Bronchial epithelial cell (primary cell): ENCODE measurements at places on chromosomes 12 and 14.

DNA sequence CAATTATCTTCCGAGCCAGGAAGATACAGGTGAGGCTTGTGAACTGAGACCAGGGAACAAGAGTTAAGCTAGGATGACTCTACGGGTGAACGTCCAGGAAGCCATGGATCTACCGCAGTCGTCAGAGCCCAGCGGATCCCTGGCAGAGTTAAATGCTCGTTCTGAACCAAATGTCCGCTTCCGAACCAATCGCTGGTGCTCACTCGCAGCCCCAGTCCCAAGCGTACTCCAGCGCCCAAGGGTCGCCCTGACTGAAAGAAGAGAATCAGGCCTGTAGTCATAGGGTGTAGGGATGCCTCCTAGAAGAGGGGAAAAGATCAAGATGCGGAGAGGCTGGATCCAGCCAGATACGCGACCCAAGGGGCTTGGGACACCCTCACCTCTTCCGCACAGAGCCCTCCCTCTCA lies 283 bp downstream of the VIPAS39 start:
- peak; percentile 38 for DNase-seq

DNA sequence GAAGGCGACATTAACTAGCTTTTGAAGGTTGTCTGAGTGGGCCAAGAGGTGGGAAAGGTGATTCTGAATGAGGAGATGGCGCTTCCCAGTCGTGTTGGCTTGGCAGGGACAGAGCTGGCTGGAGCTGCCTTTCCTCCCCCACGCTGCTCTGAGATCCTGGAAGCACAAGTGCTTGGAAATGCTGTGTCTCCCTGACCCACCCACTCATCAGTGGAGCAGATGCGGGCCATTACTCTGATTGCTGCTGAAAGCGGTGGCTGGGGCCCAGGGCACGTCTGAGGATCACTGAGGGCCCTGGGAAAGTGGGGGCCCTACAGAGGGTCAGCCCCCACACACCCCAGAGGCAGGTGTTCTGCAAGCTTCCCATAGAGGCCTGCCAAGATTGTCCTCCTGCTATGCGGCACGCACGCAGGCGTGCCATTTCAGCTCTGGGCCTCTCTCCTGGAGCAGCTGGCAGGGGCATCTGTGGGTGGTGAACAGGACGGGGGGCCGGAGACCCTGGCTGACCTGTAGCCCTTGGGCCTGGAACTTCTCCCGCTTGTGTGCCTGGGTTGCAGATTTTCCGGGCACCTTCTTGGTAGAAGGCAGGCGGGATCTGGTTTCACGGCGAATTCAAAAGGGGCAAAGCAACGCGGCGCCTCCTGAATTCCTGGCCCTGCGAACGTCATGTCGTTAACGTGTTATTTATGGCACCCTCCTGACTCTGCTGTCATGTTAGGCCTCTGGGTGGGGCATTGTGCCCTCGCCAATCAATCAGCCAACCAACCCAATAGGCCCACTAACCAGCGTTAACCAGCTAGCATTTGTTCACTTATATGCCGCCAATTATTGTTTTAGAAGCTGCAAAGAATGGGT lies 133.8 kb upstream of the TBX3 start:
- no peak for DNase-seq

GRCh38 chr14:88746052-88746451 lies 46.7 kb downstream of the EML5 start:
- DNase-seq: no peak

GRCh38 chr12:26711569-26711968 lies 121.4 kb downstream of the ITPR2 start:
- DNase-seq: no peak

DNA sequence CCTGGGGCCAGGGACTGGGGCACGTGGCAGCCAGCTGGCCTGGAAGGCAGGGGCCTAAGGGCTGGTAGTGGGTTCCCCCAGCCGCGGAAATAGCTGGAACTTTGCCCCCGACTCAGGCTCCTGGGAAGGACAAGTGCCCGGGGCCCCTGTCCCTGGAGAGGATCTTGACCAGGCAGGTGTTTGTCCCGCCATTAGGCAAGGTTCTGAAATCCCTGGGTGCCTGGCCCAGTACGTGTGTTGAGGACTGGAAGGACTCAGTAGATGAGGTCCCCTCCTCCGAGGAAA lies 94.2 kb downstream of the B4GALNT3 start:
- no peak for DNase-seq

DNA sequence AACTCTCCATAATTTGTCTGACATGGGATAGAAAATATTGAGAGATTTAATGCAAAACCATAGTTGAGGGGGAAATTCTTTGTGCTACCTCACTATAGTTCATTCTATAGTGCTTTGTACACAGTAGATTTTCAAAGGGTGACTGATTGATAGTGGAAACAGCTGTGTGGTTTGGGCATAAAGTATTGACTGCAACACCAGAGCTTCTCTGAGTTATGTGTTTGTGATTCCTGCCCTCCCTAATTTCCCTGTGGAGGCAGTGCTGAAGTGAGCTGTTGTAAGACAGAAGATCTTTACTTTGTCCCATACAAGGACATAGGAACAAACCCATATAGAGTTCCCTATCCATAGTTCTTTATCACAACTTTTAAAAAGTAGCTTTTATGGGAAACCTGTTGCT lies 47.1 kb downstream of the PTPRQ start:
- DNase-seq: no peak

DNA sequence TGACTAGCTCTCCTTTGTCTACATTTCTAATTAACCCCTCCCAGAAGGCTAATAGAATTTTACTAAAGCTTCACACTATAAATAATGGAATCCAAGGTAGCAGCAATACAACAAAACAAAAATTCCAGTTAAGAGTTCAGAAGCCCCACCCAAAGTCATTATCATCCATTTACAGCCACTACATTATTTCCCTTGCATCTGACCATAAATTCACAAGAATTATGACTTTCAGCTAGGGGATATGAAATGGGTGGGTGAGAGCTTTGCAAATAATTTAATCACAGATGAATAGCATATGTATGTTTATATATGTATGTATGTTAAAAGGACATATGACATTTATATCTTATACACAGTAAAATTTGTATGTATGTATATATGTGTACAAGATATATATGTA lies 65.3 kb upstream of the PTGDR start:
- no peak for DNase-seq

- DNase-seq: no peak
Measured at GRCh38 chr14:49189375-49189774, 396.8 kb downstream of the RPS29 start.

DNA sequence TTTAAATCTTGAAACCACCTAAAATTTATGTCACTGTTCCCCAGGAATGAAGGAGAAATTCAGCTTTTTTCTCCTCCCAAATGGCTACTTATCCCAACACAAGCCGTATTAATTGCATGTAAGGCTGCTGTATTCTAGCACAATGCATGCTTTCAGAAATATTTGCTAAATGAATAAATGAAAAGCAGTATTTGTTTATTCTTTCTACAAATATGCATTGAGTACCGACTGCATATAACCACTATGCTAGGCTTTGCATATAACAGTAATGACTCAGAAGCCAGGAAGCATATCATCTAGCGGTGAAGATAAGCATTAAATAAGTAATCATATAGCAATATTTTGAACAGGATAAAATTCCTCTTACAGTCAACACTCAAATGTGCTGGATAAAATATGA lies 5.7 kb upstream of the LRR1 start:
- peak; percentile 59 for DNase-seq

DNA sequence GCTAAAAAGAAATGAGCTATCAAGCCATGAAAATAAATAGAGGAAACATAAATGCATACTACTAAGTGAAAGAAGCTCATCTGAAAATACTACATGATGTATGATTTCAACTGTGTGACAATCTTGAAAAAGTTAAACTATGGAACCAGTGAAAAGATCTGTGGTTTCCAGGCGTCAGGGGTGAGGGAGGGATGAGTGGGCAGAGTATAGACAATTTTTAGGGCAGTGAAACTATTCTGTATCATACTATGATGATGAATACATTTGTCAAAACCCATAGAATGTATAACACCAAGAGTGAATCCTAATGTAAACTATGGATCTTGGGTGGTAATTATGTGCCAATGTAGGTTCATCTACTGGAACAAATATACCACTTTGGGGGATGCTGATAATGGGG lies 21.3 kb downstream of the SPX start:
- no peak for DNase-seq

- no peak for DNase-seq
Measured at GRCh38 chr12:106149096-106149784, 10.5 kb upstream of the NUAK1 start.

DNA sequence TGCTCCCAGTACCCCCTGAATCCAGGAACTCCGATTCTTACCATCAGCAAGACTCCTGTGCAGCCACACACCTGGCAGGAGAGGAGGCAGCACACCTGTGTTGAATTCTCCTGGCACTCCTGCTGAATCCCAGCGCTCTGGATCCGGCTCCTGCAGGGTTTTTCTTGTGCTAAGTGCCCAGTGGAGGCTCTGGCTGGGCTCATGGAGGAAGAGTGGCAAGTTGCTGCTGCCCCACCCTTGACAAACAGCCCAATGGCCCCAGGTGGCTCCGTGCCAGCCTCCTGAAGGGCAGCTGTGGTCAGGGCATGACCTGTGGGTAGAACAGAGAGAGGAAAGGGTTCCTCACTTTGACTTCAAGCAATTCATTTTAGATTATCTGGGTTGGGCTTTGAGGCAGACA lies 20.0 kb downstream of the CRACR2A start:
- no peak for DNase-seq

GRCh38 chr12:6944381-6945186 lies 762 bp downstream of the C12orf57 start:
- peak; percentile 83 for DNase-seq

GRCh38 chr12:16325426-16325825 lies 22.0 kb upstream of the MGST1 start:
- DNase-seq: peak; percentile 4

DNA sequence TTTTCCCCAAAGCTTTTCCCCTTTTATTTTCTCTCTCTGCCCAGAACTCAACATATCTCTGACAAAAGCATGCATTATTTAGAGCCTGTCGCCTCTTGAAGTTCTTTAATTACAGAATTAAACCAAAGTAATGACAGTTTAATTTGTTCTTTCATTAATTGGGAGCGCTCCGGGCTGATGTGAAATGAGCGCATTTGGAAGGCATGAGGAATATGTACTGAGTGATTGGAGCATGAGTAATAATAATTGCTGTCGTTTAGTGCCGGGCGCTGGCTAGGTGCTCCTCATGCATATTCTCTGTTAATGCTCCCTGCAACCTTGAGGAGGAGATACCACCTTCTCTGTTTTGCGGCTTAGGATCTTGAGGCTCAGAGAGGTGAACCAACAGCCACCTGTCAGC lies 120.5 kb downstream of the SLC25A47 start:
- DNase-seq: peak; percentile 20

DNA sequence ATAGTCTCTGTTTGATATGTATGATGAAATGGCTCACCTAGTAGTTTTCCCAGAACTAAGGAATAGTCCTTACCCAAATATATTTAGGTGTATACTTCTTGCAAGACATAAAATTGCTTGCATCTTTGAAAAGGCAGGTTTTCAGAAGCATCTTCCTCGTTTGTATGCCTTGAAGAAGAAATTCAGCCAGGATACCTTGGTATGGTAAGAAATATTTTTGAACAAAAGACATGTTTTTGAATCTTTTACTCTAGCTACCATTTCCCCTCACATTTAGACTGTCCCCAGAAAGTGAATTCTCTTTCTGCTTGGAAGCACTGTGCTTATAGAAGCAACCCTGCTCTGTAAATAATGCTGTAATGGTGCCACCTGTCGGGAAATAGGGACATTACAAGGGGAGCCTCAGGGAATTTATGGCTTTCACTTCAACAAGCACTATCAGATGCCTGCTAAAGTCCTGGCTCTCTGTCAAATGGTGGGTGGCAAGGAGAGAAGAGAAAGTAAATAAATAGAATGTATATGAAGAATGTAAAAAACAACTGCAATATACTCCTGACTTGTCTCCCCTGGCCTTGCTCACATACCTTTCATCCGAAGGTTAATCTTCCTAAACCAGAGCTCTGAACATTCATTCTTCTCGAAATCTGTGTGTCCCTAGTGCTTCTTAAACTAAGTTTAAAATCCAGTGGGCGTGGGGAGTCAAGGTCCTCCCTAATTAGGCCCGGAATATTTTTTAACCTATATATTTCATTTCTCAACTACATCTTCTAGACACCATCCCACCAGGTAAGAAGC lies 6.1 kb downstream of the CCDC184 start:
- peak; percentile 75 for DNase-seq

GRCh38 chr14:95531473-95531872 lies 3.4 kb upstream of the GLRX5 start:
- peak; percentile 95 for DNase-seq

DNA sequence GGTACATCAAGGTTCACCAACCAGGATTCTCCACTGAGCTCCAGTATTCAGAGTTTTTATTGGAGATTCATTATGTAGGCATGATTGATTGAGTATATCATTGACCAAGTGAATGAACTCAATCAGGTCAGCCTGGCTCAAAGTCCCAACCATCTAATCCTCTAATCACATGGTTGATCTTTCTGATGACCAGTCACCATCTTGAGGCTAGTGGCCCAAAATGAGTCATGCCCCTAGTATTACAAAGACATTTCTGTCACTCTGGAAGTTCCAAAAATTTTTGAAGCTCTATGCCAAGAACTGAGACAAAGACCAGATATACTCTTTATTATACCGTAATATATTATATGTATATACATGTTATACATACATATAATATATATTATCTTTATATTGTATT lies 75.9 kb upstream of the ATF7IP start:
- DNase-seq: no peak

DNA sequence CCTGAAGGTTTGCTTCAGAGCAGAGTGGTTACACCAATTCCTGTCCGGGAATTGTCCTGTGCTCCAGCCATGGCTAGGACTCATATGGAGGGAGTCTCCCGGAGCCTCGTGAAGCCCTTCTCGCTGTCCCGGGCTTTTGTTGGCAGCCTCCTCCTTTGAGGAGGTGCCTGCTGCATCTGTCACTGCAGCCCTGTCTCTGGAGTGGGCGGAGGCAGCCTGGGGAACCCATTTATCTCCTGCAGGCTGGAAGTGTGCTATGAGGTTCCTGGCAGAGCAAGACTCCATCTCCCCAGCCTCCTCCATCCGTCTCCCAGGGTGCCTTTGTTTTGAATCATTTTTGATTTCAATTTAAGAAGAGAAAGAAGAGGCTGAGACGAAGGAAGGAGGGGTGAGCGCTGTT lies 355.3 kb downstream of the GLT1D1 start:
- no peak for DNase-seq

GRCh38 chr12:16563504-16563903 lies 42.5 kb downstream of the LMO3 start:
- peak; percentile 59 for DNase-seq

DNA sequence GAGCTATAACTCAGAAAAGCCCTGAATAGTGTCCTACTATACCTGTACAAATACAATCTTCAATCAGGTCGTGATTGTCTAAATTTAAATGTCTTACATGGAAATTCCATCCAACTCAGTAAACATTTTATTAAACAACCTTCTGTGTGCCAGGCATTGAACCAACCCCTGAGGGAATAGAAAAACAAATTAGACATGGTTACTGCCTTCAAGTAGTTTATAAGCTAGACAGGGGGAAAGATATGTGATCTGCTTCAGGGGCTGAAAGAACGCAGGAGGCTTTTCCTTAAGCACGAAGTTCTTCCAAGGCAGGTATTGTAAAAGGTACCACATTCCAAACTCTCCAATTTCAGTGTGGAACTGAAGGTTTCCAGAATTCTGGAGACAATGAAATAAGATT lies 39.7 kb upstream of the STAB2 start:
- DNase-seq: no peak
